Activated CD8-positive, alpha-beta memory T cell treated with anti-CD3 and anti-CD28 coated beads for 1 hour (primary cell): ENCODE measurements at places on chromosomes 6 and 20.

DNA sequence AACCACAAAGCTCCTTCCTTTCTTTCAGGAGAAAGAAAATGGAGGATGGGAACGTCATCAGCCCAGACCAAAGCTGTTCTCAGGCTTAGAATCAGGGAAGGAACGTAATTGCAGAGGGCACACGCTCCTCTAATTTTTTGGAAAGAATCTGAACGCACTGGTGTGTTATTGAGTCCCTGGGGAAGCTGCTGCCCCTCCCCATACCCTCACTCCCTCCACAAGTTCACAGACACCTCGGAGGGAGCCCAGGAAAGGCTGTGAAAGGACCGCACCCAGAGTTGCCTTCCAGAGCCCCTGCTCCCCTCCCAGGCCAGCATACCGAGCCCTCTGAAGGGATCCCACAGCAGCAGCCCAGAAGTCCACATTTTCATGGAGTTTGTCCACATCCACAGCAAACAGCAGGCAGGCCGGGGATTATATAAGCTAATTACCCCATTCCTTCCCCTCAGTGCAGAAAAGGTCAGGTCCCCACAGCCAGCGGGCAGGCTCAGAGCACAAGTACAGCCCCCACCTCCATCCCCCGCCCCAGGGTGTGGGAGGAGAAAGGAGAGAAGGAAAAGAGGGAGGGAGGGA, 53.7 kb downstream of the ANKRD60 start:
- DNase-seq, result no peak

DNA sequence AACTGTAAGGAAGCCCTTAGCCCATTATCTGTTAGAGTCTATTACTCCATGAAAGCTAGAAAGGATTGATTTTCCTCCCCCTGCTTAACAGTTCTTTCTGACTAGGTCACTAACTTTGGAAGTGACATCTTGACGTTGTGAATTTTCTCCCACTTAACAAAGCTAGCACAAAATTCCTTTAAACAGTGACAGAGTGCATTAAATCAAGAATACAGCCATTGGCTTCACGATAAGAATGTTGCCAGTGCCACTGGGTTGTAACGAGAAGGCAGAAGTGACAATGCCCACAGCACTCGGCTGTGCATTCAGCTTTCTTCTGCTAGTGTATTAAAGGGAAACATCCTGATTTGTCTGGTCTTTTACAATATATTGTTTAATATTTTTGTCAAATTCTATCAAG, 182.7 kb upstream of the DTNBP1 start:
- DNase-seq, result no peak

DNA sequence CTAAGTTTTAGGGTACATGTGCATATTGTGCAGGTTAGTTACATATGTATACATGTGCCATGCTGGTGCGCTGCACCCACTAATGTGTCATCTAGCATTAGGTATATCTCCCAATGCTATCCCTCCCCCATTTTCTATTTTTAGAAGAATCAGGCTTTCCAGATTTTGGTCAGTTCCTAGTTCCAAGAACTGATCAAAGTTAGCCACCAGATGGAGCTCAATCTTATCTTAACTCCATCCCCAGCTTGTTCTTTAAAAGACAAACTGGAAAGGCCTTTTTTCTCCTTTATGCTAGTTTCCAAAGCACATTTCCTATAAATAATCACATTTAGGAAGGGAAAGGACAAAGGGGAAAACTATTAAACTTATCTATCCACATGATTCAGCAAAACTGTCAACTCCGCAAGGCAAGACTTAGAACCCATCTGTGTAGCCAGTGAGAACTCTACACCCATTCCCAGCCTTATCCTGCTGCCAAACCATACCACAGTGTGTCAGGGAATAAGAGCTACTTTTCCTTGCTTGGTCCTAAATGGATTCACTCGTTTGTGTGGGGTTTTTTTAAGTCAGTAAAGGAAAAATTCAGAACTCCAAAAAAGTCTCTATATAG, 22.8 kb upstream of the KHDC1 start:
- no peak for DNase-seq

- DNase-seq, result no peak
These were observed 343.4 kb downstream of the CDC5L start for GRCh38 chr6:44730771-44731391.

DNA sequence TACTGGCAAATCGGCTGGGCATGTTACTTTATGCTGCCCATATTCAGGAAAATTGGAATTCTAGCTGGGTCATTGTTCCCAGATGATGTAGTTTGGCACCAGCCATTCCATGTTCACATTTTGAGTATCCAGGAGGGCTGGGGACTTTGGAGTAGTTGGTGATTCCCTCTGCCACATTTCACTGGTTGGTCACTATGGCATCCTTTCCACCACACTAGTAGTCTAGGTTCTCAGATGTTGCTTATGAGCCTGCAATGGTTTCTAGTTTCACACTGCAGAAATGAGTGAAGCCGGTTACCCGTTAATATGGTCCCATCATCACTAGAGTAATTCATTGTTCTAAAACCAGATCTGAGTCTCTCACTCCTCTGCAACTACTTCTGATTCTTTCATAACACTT, 4.6 kb downstream of the PTPN1 start:
- no peak for DNase-seq

DNA sequence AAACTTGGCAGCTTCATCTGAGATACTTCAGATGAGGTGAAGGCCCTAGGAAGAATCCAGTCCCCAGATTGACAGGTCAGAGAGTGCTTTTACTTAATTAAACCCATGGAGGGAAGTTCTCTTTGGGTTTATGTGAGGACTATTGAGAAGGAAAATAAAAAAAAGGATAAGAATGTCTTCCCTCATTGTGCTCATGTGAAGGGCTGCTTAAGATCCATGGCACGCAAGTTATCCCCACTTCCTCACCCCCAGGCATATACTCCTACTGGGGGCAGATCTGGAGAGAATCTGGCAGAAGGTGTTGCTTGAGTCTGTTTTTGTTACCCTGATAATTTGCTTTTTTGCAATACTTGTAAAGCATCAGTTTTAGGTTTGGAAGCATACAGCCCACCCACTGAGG, 322.9 kb upstream of the TFAP2D start:
- no peak for DNase-seq

GRCh38 chr20:16601047-16601446, 27.8 kb upstream of the KIF16B start:
- no peak for DNase-seq

DNA sequence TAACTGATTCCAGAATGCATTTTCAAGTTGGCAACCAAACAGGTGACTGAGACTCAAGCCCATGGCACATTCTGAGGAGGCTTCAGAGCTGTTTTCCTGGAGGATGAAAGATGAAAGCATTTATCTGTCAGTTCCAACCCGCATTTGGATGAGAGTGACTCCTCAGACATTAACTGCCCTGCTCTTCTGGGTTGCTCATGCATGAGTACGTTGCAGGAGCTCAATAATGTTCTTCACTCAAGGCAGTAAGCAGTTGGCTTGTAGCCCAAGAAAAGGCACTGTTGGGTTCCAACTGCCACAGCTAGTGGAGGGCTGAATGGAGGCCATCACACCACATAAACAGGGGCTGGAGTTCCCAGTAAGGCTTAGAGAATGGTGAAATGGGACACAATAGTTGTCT, 155.3 kb downstream of the FUT9 start:
- DNase-seq, result no peak

DNA sequence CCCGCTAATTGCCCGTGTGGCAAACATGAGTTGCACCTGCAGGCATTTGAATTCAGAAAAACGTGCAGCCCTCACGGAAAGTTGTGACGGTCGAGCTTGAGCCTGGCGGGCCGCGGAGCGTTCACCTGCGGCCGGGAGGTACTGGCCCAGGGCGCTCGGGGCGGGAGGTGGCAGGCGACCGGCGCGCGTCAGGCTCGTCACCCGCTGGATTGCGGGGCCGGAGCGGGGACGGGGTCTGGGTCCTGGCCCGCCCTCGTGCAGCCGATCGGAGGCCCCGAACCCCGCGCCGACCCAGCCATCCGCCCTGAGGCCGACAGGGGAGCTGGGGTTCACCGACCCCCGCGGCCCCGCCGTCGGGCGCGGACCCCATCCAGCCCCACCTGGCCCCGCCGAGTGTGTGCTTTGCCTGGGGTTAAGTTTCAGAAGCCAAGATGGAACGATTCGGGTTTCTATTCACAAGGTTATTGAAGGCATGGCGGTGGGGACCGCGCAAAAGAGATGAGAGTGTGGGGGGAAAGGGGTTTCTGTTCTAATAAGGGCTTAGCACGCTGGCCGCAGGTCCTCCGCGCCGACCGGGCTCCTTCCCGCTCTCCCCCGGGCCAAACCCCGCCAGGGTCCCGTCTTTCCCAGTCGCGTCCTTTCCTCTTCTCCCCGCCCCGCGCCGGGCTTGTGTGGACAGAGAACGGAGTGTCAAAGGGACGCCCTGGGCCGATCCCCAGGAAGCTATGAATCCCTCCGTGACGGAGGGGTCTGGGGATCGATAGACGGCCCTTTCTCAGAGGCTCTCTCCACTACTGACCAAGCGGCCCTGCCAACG, 1.6 kb upstream of the HEY2 start:
- DNase-seq, result no peak

DNA sequence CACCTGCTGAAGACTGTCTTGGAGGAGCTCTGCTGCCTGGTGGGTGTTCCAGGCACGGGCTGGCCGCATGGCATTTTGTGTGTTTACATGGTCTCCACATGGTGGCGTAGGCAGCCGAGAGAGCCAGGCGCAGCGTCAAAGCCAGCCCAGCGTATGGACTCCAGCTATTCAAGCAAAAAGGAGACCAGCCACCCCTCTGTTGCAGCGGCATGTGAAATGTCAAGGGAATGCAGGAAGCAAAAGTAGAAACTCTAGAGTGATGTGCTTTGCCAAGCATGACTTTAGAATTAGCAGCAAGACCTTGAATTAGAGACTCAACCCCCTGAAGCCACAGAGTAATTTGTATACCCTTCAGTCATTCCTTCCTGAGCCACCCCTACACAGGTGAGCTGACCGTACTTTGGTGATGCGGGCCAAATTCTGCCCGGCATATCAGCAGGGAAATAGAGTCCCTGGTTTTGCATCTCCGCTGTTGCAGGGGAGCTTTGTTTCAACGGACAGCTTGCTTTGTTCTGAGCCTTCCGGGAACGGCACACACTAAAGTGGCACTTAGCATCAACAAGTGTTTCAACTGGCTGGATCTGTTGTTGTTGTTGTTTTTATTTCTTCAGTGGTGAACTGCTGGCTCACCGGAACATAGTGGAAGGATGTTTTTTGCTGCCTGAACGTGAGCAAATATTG, 48.5 kb downstream of the FNDC1 start:
- DNase-seq, result no peak

- no peak for DNase-seq
These were observed 13.1 kb downstream of the CDC5L start for GRCh38 chr6:44400572-44400971.

DNA sequence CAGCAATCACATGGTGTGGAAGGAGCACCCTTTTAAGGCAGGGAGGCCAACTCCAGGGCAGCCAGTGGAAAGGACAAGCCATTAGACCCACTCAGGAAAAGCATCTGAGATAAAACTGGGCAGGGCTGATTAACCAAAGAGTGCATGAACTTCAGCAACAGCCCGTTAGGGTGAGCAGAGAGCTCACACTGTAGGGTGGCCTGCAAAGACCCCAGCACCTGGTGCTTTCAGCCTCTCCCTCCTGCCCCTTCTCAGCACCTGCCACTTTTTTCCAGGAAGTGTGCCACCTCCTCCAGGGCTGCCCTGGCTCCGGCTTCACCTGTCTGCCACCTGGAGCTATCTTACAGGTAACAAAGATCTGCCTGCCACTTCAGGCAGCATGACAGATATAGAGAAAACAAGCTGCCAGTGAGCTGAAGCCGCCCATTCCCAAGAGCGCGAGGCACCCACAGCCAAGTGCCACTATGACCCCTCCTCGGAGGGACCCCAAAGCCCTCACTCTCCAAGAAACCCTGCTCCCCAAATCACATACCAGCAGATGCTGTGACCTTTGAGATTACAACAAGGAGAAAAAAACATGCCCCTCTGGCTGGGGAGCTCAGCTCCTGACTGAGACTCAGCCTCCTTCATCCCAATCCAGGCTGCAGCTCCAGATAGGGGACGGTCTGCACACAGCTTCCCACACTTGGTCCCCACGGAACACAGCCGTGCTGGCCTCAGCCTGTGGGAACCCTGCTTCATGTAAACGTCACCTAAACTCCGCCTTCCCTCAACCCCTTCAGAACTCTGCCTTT, 71.2 kb downstream of the ABHD12 start:
- DNase-seq, result no peak

- no peak for DNase-seq
These were observed 470.7 kb downstream of the HTR1B start for GRCh38 chr6:76992553-76992952.

DNA sequence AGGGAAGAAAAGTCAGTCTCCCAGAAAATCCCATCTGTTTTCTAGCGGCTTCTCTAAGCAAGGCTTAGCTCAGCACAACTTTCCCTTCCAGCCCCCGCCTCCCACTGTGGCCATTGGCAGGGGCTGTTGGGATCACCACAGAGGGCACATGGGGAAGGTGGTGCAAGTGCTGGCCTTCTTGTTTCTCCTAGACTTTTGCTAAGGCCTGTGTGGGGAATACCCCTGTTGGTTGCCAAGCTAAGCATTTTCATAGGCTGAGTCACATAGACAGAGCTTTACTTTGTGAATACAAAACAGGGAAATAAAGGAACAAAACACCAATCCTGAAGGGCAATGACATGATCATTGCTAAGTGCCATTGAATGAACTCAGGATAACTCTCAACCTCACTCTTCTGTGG, 32.4 kb upstream of the TIAM2 start:
- no peak for DNase-seq

DNA sequence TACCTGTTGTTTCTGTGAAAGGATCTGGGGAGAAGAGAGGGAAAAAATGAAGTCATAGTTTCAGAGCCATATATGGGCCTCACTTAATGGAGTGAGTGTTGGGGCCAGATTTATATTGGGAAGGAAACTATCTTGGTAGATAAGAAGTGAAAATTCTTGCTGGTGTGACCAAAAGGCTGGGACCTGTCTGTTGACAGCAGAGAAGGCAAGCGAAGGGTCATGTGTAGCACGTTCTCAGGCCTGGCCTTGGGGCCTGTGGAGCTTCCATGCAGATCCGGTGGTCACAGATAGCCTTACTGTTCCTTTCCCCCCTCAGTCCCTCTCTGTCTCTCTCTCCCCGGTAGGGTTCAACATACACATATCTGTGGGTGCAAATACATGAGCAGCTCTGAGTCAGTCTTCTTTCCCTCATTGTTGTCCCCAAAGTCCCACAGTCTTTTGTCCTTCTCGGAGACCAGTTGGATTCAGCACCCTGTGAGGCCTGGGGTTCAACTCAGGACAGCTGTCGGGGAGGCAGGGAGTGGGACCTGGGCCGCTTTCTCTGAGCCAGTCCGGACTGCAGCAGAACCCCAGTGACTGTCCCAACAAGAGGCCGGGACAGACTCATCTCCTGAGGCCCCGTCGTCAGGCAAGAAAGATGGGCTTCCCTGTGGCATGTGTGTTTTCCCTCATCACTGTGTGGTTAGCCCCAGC, 34.6 kb downstream of the PPP1R14C start:
- no peak for DNase-seq

- no peak for DNase-seq
These were observed 73.3 kb upstream of the CD93 start for GRCh38 chr20:23159256-23159946.

GRCh38 chr6:35092362-35093117, 48.6 kb downstream of the TCP11 start:
- DNase-seq, result no peak

- no peak for DNase-seq
These were observed 10.3 kb downstream of the ELOVL2 start for GRCh38 chr6:11033825-11034224.

- DNase-seq, result no peak
These were observed 46.0 kb upstream of the HINT3 start for GRCh38 chr6:125910527-125910926.
